ENCODE measurements at places on chromosomes 11 and 22. TPM values are rescaled to one million over a fixed set of nuclear protein-coding genes. Genes with fewer than 3 reads are reported as not detected.

TMPRSS13 gene
- 0.04 TPM for total RNA-seq

- H3K4me3 ChIP-seq = no peak overlapping the region
- no peak for DNase-seq
- H3K27me3 ChIP-seq = no peaks in the 10 kb centered on the region
- no peaks in the 10 kb centered on the region for H3K36me3 ChIP-seq
- H3K27ac ChIP-seq = no peak overlapping the region
Observed at GRCh38 chr11:2766166-2766565, 66.4 kb upstream of the KCNQ1OT1 start.

DNA sequence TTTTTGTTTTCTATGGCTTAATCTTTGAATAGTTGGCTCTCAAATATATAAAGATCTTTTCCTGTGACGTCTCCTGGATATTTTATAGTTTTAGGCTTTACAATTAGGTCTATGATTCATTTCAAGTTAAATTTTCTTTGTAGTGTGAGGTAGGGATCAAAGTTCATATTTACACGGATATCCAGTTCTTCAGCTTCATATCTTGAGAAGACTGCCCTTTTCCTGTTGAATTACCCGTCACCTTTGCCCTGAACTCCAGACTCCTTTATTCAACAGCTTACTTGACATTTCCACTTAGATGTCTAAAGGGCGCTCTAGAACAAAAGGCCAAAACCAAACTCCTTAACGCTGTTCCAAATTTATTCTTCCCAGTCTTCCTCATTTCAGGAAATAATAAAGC lies 51.7 kb downstream of the TTC17 start:
- no peaks in the 10 kb centered on the region for H3K27me3 ChIP-seq
- H3K36me3 ChIP-seq = peaks cover 61% of the 10 kb centered on the region
- H3K4me1 ChIP-seq = no peaks in the 10 kb centered on the region
- no peak for DNase-seq
- H3K27ac ChIP-seq = no peak overlapping the region
- no peak overlapping the region for H3K4me3 ChIP-seq

DNA sequence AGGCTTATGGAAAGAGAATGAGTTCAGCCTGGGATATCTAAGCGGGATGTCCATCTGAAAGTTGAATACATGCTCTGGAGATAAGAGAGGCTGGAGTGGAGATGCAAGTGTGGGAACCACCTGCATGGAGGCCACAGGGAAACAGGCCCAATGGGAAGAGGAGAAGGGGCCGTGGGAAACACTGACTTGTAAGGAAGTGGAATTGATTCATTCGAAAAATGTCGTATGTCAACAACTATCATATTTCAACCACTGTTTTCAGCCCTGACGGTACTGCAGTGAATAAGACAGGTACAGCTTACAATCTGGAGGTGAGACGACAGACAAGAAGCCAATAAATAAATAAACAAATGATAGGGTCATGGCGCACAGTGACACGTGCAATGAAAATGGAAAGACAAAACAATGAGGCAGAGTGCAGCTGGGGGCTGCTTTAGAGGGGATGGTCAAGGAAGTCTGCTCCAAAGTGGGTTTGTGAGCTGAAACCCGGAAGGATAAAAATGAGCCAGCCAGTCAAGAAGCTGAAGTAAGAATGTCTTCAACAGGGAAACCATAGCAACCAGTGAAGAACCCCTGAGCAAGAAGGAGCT lies 35.9 kb downstream of the EFCAB6 start:
- no peak for DNase-seq
- H3K4me1 ChIP-seq = no peaks in the 10 kb centered on the region
- no peak overlapping the region for H3K4me3 ChIP-seq
- no peaks in the 10 kb centered on the region for H3K27me3 ChIP-seq

GRCh38 chr11:128336203-128336602 lies 251.2 kb downstream of the ETS1 start:
- no peaks in the 10 kb centered on the region for H3K4me1 ChIP-seq
- peak; percentile 78 for DNase-seq
- H3K36me3 ChIP-seq = no peaks in the 10 kb centered on the region
- no peaks in the 10 kb centered on the region for H3K27me3 ChIP-seq
- no peak overlapping the region for H3K27ac ChIP-seq
- H3K4me3 ChIP-seq = no peak overlapping the region

DNA sequence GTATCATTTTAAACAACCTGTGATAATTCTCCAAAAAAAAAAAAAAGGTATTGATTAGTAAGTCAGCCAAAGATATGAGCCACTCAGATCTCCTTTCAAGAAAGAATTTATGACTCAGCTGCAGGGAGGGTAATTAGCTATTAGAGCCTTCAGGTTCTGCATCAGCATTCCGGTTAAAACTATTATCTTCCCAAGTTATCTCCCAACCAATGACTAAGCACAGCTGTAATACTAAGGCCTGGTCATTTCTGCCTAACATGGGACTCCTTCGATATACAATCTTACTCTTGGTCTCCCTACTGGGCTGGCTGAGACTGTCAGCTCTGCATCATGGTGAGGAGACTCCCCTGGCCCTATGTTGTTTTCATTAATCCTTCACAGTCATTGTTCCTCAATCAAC lies 60.4 kb downstream of the SBF2 start:
- DNase-seq = peak; percentile 66
- no peaks in the 10 kb centered on the region for H3K36me3 ChIP-seq
- H3K27ac ChIP-seq = no peak overlapping the region

GRCh38 chr11:1837171-1838076 lies 1.4 kb upstream of the TNNI2 start:
- peak; percentile 85 for DNase-seq
- no peaks in the 10 kb centered on the region for H3K27me3 ChIP-seq
- H3K4me3 ChIP-seq = no peak overlapping the region
- no peaks in the 10 kb centered on the region for H3K36me3 ChIP-seq

- no peaks in the 10 kb centered on the region for H3K4me1 ChIP-seq
- no peak for DNase-seq
- H3K4me3 ChIP-seq = no peak overlapping the region
Observed at GRCh38 chr22:49897015-49897684, 21.1 kb downstream of the ALG12 start.

WNT7B gene
- total RNA-seq = not detected

UBQLN3 gene
- 1.9 TPM for total RNA-seq

ALG8 gene
- 25.9 TPM for total RNA-seq

DNA sequence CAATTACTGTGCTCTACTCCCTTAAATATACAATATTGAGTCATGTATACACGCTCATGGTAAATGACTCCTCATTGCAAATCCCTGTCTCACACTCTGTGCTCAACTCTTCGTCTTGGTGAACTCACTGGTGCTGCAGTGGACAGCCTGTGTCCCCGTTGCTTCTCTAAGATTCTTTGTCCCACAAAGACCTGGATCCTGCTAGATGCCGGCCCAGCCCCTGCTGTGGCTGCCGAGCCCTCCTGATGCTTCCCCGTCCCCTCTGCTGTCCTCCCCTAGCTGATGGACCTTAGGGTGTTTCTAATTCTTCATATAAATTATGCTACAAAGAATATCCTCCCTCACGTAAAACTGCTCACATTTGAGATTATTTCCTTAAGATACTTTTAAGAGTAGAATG lies 5.5 kb downstream of the APOL2 start:
- H3K4me1 ChIP-seq = no peaks in the 10 kb centered on the region
- H3K27me3 ChIP-seq = no peaks in the 10 kb centered on the region
- DNase-seq = no peak
- no peak overlapping the region for H3K4me3 ChIP-seq

DNA sequence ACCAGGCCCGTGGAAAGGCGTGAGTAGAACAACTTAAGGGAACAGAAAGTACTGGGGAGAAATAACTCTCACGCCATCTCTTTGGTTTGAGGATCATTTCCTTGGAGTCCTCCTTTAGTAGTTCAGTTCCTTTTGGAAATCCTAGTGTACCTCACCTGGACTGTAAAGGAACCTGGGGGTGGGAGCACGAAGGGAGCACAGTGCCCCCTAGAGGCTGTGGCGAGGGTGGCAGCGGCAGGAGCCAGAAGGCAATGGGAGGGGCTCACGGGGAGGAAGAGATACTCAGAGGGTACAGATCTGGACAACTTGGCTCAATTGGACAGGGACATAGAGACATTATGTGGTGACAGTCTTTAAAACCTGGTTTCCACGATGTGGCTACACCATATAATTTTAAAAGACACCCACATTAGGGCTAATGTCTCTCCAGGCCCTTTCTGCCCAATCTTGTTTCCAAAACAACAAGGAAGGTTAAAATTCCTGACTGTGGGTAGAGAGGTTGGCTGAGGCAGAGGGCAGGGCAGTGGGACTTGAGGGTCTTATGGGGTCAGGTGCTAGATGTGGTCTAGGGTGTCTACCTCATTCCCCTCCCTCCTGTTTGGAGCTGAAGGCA lies 87.0 kb downstream of the CSNK2A3 start:
- peak; percentile 26 for DNase-seq
- H3K4me3 ChIP-seq = no peak overlapping the region
- no peak overlapping the region for H3K27ac ChIP-seq
- no peaks in the 10 kb centered on the region for H3K4me1 ChIP-seq
- peaks cover 13% of the 10 kb centered on the region for H3K27me3 ChIP-seq

ASCL2 gene
- not detected for total RNA-seq

DNA sequence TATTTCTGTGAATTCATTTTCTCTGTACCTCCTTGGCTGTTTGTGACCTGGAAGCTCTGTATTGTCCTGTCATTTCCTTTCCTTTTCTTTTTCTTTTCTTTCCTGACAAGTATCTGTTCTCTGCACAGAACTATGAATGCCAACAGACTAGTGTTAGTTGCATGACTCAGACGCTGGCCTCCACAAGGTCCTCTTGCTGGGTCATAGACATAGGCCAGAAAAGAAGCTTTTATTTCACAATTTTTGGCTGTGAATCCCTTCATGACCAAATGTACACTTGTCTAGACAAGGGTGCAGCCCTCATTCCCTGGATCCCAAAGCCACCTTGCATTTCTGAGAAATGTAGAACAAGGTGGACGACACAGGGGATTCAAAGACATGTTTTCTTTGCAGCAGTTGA lies 104.1 kb upstream of the MTNR1B start:
- no peaks in the 10 kb centered on the region for H3K4me1 ChIP-seq
- no peaks in the 10 kb centered on the region for H3K36me3 ChIP-seq
- peak; percentile 23 for DNase-seq
- H3K4me3 ChIP-seq = no peak overlapping the region
- no peak overlapping the region for H3K27ac ChIP-seq
- no peaks in the 10 kb centered on the region for H3K27me3 ChIP-seq
